Mesothelial cell of epicardium (in vitro differentiated cells): ENCODE measurements at places on chromosomes 4 and X.

DNA sequence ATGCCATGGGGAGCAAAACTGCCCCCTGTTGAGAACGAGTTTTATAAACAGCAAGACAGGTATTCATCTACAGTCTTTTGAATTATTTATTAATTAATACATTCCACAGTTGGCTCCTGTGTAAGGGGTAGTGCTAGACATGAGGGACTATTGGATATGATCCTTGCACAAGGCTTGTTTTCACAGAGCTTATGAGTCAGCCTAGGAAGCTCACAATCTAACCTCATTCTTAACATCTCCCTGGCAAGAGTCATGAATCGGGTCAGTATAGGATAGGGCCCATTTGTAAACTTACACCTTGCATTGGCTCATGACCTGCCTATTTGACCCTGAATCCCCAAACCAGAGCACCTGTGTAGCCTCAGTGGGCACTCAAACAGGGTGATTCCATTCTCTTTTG, 209.1 kb upstream of the HCCS start:
- H3K4me3 ChIP-seq = no peak overlapping the region
- DNase-seq = no peak
- peaks cover 7% of the 10 kb centered on the region for H3K4me1 ChIP-seq
- H3K27me3 ChIP-seq = no peaks in the 10 kb centered on the region
- H3K36me3 ChIP-seq = peaks cover 2% of the 10 kb centered on the region

DNA sequence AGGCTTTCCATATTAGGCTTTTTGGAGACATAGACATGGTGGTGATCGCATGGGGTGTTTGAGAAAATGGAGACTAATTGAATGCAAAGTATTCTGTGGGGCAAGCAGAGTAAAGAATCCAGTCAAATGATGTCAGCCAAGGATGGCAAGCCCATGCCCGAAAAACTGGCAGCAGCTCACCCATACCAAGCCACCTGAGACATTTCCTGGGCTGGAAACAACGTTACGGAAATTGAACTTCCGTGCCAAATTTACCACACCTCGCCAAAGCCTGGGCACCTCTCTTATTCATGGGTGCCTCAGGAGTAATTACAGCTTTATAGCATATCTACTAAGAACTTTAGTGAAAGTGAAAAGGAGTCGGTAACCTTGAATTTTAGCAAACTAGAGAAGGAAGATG, 166.4 kb downstream of the CBR4 start:
- peaks cover 50% of the 10 kb centered on the region for H3K4me1 ChIP-seq
- DNase-seq = no peak
- no peaks in the 10 kb centered on the region for H3K27me3 ChIP-seq
- no peak overlapping the region for H3K4me3 ChIP-seq
- peaks cover 9% of the 10 kb centered on the region for H3K36me3 ChIP-seq

DNA sequence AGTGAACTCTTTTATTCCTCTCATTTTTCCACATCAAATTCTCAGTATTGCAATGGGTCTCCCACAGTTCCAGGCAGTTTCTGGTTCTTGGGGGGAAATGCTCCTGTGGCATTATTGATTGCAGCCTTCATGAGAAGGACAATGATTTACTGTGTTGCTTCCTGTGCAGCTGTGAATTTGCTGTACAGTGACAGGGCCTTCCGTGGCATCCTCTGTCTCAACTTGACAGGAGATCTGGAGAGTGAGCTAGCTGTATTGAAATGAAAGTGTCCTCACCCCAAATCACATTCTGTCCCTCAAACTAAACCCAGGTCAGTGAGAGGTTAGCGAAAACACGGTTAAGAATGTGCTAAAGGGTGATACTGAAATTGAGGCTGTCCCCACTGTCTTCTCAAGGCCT, 77.1 kb upstream of the ATOH1 start:
- peaks cover 27% of the 10 kb centered on the region for H3K4me1 ChIP-seq
- no peak overlapping the region for H3K4me3 ChIP-seq
- no peak for DNase-seq
- H3K27me3 ChIP-seq = no peaks in the 10 kb centered on the region
- H3K36me3 ChIP-seq = no peaks in the 10 kb centered on the region
- H3K27ac ChIP-seq = no peak overlapping the region

- peak overlapping the region; percentile 27 for H3K27ac ChIP-seq
- peaks cover 24% of the 10 kb centered on the region for H3K4me1 ChIP-seq
- H3K36me3 ChIP-seq = no peaks in the 10 kb centered on the region
These were observed 76.9 kb upstream of the SCOC start for GRCh38 chr4:140296335-140297220.

DNA sequence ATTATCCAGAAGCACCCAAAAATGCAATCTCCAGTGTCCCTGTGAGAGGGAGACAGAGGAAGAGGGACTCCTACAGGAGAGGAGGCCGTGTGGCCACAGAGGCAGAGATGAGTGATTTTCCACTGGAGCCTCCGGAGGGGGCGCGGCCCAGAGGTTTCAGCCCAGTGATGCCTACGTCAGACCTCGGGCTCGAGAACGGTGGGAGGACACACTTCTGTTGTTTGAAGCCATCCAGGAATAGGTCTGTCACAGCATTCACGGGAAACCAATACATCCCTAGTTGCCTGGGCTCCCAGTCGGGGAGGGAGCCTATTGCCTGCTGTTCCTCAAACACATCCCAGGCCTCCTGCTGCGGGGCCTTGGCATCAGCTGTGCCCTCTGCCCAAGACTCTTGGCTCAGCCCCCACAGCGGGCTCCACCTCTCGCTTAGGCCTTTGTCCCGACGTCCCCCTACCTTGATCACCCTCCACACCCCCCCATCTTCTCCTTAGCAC, 39.2 kb upstream of the HMX1 start:
- H3K36me3 ChIP-seq = no peaks in the 10 kb centered on the region
- peaks cover 10% of the 10 kb centered on the region for H3K4me1 ChIP-seq
- H3K4me3 ChIP-seq = no peak overlapping the region
